ENCODE measurements at places on chromosomes 11 and 22.

DNA sequence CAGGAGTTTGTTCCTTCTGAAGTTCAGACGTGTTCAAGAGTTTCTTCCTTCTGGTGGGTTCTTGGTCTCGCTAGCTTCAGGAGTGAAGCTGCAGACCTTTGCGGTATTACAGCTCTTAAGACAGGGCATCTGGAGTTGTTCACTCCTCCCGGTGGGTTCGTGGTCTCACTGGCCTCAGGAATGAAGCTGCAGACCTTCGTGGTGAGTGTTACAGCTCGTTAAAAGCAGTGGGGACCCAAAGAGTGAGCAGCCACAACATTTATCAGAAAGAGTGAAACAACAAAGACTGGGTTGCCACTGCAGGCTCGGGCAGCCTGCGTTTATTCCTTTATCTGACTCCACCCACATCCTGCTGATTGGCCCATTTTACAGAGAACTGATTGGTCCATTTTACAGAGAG is 373.1 kb downstream of the ETS1 start:
- DNase-seq = peak; percentile 42

- DNase-seq = no peak
These were observed 5.8 kb downstream of the DDIAS start for GRCh38 chr11:82907371-82907770.

- no peak for DNase-seq
These were observed 73.0 kb upstream of the TBCEL start for GRCh38 chr11:120950880-120951279.

- DNase-seq = peak; percentile 94
These were observed 8.2 kb upstream of the F2 start for GRCh38 chr11:46710821-46711269.

DNA sequence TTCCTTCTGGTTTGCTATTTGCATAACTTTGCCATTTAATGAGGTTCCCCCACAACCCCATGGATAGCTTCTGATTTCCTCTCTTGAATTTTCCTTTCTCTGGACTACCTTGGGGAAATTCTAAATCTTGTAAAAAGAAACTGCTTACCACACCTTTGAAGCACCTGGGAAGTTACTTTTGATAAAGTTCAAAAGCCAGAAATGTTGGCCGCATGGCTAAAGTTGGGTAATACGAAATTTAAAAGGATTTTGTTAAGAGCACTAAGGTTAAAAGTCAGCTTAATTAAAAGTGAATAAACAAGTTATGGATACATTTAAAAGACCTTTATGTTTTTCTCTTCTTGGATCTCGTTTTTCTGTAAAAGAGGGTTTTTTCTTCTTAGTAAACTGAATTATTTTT is 5.5 kb downstream of the CASP4 start:
- no peak for DNase-seq

DNA sequence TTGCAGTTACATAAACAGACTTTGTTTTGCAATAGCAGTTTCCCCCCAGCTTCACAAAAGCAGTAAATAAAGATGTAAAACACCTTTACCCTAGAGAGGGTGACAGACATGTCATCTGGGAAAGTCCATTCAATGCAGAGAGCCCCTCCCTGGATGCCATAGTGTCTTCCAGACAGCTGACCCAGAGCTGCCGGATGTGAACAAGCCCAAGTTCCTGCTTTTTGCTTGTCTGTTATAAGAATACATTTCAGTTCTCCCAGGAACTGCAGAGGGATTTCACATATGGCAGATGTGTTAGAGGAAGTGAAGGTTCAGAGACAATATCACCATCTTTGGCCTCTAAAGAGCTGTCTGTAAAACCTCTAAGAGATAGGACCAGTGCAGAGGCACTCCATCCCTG is 48.9 kb downstream of the RELT start:
- DNase-seq = no peak

DNA sequence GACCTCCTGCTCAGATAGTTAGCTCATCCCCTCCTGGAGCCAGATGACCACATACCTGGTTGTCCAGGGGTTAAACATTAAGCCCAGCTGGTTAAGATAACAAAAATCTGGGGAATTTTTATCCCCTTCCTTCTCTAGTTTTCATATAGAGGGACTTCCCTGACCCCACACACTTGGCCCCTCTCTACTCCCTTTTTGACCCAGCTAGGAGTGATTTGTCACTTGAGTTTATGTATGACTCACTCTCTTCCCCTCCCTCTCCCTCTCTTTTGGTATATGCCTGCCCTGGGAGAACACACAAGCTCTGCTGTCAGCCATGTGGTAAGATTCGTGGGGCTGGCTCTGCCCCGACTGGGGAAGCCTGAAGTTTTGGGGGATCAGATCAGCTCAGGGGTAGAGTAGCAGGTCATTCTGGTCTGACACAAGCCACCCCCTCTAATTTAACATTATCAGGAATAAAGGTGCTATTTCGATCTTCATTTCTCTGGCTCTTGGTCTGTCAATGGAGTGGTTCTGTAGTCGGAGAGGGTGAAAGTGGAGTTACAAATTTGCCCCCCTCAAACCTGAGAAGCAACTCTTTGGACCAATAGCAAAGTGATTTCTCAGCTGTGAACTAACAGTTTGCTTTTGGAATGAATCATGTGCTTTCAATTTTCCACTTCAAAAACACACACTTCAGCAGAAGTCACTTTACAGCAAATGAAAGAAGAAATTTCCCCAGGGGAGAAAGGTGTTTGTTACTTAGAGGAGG is 415.3 kb upstream of the CADM1 start:
- peak; percentile 73 for DNase-seq

DNA sequence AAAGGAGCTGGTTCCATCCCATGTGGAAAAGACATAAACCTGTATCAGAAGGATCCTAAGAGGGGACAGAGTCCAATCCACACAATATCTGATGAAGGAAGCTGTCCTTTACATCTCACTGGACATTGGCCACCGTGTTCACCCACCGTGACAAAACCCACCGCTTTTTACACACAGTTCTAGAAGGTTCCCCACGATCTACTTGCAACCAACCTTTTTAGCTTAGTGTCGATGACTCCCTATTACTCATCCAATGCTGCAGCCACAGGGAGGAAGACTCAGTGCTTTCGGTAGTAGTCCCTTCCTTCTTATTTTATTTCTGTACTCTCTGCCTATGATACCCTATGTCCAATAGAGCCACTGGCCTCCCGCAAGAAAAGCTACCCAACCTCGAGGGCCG is 65.4 kb downstream of the MAPK1 start:
- DNase-seq = no peak

- no peak for DNase-seq
These were observed 1495.7 kb downstream of the TBC1D22A start for GRCh38 chr22:48258064-48258701.

DNA sequence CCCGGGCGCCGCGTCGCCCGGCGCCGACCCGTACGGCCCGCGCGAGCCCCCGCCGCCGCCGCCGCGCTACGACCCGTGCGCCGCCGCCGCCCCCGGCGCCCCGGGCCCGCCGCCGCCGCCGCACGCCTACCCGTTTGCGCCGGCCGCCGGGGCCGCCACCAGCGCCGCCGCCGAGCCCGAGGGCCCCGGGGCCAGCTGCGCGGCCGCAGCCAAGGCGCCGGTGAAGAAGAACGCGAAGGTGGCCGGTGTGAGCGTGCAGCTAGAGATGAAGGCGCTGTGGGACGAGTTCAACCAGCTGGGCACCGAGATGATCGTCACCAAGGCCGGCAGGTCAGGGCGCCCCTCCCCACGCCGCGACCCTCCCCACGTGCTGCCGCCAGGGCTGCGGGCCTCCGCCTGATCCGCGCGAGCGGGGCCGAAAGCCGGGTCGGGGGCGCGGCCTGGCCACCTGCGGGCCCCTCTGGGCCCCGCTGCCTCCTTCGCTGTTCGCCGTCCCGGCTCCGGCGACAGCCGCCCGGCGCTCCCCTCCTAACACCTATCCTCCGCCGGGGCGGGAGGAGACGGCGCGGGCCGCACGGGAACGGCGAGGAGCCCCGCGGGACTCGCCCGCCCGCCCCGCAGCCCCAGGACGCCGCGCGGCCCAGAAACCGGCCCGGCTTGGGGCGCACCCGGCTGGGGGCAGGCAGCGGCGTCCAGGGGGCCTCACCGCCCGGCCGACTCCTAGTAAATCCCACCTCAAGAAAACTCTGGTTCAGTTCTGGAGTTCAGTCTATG is 560 bp downstream of the TBX1 start:
- no peak for DNase-seq

DNA sequence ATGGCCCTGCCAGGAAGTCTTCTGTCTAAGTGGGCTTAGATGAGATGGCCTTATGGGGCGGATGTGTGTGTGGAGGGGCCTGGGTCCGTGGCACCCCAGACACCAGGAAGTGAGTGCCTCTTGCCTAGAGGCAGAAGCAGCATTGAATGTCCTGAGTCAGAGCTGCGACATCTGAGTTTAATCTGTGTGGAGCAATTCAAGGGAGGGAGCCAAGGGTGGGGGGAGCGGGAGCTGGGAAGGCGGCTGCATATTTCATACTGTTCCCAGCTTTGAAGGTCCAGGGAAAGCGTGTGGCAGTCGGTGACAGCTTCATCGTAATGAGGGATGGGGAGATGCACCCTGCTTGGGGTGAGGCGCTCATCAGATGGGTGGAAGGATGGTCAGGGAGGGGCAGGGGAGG is 73.5 kb upstream of the THY1 start:
- DNase-seq = no peak

- DNase-seq = no peak
These were observed 44.4 kb downstream of the P4HA3 start for GRCh38 chr11:74267014-74267413.

- no peak for DNase-seq
These were observed 18.0 kb downstream of the PAAF1 start for GRCh38 chr11:73894725-73895335.

- DNase-seq = no peak
These were observed 590.2 kb upstream of the B3GAT1 start for GRCh38 chr11:135002236-135002635.

DNA sequence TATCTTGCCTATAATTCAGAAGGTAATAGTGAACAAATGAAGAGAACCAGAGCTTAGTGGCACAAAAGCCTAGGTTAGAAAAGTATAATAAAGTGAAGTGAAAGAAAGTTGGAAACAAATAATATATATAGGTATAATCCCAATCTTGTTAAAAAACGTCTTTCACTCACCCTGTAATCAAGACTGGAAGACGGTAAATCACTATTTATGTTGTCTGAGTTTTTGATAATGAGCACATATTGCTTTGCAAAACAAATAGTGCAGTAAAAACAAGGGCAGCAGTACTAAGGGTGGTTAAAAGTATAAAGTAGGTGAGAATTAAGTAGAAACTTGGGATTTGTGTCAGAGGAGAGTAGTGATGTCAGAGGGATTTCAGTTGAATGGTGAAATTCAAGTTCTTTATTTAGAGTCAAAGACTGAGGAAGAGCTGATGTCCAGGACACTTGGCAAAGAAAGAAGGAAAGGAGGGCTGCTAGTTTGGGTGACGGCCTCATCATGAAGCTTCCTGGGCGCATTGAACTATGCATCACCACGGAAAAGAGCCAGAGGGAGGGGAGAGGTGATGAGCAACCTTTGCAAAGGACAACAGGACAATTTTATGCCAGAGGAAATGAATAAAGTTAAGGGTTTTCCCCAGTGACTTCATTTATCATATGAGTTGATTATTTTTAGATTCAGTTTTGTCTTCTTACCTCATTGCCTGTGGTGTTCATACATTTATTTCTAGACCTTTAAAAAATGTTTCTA is 11.4 kb downstream of the NCAM1 start:
- DNase-seq = no peak

DNA sequence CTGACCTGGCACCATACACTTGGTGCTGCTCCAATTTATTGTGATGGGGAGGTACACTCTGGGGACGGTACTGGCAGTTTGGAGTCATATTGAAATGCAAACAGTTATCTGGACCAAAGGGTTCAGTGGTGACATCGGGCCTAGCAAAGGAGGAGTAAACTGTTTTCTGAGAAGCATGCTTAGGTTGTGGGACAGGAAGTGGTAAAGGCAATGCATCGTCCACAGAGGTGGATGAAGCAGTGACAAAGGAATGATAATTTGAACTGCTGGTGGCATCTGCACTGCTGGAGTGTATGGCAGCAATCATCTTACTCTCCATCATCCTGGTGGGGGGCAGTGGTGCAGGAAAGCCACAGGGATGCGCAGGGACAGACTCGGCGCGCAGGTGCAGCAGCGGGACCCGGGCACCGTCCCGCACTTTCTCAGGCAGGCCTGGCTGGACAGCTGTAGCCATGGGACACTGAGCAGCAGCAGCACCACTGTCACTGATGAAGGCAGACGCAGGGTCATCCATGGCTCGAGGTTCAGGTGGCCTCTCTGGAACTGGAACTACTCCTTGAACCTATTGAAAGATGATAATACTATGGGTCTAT is 28.0 kb upstream of the TP53AIP1 start:
- no peak for DNase-seq

- DNase-seq = no peak
These were observed 60.0 kb downstream of the OR10A6 start for GRCh38 chr11:7871056-7871455.

DNA sequence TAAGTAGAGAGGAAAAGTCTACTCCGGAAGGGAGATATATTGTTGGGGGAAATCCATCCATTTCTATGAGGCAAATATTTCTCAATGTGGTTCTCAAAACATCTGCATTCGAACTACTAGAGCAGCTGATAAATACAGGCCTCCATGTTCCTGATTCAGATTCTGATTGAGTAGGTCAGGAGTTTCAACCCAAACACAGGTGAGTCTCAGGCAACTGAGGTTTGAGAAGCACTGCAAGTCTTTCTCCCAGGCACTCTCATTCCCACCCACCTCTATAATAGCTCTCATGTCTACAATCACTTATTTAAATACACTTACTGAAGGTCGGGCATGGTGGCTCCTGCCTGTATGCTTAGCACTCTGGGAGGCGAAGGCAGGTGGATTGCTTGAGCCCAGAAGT is 14.7 kb upstream of the ASPHD2 start:
- no peak for DNase-seq

DNA sequence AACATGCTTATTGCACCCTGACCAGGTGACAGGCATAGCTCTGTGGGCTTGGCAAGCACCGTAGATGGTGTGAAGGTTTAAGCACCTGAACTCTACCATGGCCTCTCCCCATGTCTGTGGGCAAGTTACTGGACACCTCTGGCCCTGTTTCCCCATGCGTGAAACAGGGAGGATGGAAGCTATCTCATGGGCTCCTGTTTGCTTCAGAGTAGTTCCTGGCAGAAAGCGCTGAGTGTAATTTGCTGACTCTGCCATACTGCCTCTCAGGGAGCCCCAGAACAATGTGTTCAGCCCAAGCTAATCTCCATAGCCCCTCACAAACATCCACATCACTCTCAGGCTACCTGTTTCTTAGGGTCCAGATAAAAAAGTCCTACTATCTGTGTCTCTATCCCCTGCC is 2.4 kb downstream of the CBX6 start:
- no peak for DNase-seq

- peak; percentile 33 for DNase-seq
These were observed 3.0 kb upstream of the RFPL3 start for GRCh38 chr22:32354360-32355351.

DNA sequence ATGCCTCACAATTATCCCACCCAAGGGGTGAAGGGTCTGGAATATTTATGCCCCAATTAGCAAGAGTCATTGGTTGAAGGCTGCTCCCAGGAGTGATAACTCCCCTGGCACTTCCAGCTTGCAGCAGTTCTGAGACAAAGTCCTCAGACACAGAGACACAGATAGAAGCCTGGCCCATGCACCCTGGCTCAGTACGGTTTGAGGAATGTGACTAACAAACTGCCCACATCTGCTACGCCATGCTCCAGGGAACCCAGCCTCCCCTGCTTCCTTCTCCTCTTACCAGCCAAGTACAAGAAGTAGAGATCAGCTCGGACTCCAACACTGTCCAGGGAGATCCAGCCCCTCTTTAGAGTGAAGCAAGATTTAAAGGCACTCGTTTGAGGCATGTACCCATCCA is 48.5 kb upstream of the BMAL1 start:
- no peak for DNase-seq
